ENCODE measurements at places on chromosomes 7 and 10. TPM values are rescaled to one million over a fixed set of nuclear protein-coding genes. Genes with fewer than 3 reads are reported as not detected.

RHOBTB1 gene
- 6.6 TPM for total RNA-seq

RARRES2 gene
- 149 TPM for total RNA-seq

COL28A1 gene
- 0.05 TPM for total RNA-seq

EBLN1 gene
- not detected for total RNA-seq

WDR91 gene
- 11.8 TPM for total RNA-seq

ETV1 gene
- total RNA-seq = 3.8 TPM

ZCCHC24 gene
- total RNA-seq = 7.8 TPM

TMEM139 gene
- total RNA-seq = 3.9 TPM

ZNF138 gene
- total RNA-seq = 3.6 TPM

DNA sequence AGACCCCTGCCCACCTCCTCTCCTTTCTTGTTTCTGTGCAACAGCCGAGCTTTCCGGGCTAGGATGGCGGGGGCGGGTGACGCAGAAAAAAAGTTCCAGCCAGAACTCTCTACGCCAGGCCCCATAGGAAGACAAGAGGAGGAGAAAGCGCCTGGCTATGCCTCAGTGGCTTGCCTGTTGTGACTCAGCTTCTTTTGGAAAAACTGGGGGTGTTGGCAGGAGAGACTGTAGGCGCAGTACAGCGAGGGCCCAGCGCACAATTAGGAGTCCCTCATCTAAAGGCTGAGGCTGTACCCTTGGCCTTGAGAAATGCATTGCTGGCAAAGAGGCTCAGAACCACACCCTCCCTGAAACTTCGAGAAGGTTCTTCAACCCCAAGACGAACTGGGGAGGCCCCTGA is 28.0 kb upstream of the KPNA7 start:
- DNase-seq = no peak

DNA sequence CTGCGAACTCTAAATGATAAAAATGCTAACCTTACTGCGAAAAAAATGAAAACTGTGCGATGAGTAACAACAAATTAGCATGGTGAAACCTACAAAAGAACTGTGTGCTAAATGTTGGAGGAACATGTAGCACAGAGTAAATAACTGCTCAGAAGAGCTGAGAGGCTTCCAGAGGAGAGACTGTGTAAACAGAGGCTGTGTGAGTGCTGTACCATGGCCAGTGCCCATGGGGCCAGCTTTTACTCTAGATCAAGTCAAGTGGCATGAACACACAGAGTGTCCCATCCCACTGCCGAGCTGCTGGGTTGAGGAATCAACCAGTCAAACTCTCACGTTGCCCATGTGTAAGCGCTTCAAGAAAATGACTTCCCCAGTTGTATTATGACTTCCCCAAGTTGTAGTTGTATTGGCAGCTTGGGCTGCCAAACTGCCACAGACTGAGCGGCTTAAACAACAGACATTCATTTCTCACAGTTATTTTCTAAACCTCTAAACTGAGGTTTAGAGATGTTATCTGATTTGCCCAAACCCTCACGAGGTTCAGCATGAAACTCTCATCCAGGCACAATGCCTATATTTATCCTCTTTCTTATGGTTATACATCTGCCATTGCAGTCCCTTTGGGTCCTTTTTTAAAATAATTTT is 270.7 kb downstream of the ABCA13 start:
- DNase-seq = no peak

DNA sequence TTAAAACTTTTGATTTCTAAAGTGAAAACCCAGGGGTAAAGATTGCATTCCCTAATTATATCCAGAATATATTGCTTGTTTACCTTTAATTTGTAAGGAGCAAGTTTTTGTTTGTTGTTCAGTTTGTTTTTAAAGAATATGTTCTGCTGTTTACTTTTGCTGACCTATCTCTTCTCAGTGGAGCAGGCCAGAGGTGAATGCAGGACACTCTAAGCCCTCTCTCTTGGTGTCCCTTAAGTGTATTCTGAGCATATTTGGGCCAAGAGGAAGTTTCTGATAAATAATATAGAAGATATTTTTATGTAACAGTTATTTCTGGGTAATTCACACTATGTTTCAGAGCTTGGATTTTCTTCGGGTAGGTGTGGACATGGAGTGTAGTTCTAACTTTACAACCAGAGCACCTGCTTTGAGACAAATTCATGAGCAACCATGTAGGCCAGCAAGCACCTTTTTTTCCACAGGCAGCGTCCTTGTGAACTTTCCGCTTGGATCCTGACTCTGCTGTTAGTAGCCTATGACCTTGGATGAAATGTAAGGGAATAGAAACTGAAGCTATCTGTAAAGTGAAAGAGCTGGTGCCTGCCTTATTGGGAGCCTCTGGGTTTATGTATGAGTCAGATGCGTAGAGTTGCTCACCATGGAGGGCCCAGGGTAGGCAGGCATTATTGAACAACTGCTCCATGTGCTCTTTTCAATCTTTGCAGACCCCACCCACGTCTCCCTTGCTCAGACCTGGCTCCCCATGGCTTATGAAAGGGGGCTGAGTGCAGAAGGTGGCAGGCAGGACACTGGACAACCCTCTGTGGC is 16.1 kb downstream of the OGDH start:
- DNase-seq = no peak

GRCh38 chr10:47295411-47295810 is 4.6 kb upstream of the GDF10 start:
- no peak for DNase-seq

- peak; percentile 75 for DNase-seq
Observed at GRCh38 chr7:23696916-23697441, 13.0 kb upstream of the STK31 start.

- DNase-seq = no peak
Observed at GRCh38 chr10:126921974-126922525, 16.8 kb downstream of the DOCK1 start.

DNA sequence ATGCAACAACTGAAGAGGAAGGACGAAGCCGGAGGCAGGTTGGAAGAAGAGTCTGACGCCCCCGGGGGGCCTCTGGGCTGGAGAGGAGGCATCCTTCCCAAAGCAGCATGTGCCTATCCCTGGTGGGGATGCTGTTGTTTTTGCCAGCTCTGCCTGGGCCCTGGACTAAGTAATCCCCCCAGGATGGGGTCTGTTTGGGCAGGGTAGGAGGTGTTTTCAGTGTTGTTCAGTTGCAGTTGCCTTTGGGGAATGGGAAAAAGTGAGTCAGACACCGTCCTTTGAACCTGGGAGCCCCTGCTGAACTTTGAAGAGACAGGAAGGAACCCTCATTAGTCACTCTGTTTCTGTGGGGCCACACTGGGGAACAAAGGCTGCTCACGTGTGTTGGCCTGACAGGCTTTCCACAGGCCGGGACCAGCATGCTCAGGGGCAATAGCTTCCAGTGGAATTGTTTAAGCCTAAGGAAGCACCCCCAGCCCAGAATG is 35.2 kb upstream of the GDF10 start:
- DNase-seq = no peak

- DNase-seq = no peak
Observed at GRCh38 chr10:110680273-110681020, 36.3 kb downstream of the RBM20 start.

DNA sequence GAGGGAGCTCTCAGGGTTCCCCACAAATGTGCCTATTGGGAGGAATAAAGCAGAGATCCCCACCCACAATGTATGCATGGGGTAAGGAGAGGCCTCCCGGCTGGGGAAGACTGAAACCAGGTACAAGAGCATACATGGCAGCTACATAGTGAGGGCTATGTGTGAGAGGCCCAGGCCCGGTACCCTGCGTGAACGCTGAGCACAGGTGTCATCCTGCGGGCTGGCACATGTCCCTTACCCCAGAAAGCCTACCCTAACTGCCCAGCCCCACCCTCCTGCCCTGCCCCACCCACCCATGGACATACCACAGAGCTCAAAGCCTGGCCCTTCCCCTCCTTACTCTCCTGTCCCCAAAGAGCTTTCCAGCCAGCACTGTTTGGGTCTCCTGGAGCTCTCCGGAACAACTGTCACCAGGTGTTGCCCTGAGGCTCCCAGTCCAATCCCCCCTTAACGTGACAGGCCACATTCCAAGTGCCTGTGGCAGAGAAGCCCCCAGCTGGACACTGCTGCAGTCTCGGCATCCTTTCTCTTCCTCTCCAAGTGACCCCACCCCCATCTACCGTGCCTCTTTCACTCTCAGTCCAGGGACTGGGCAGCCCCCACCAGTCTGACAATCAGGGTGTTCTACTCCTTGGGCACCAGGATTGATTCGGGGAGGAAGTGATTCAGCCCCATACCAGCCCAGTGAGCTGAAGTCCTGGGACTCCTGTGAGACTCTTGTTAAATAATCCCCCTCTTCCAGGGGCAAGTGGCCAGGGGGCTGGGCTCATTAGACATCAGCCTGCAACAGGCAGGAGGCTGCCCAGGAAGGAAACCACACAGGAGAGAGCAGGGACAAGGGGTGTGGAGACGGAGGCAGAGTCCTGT is 19.6 kb downstream of the GRID1 start:
- DNase-seq = no peak

DNA sequence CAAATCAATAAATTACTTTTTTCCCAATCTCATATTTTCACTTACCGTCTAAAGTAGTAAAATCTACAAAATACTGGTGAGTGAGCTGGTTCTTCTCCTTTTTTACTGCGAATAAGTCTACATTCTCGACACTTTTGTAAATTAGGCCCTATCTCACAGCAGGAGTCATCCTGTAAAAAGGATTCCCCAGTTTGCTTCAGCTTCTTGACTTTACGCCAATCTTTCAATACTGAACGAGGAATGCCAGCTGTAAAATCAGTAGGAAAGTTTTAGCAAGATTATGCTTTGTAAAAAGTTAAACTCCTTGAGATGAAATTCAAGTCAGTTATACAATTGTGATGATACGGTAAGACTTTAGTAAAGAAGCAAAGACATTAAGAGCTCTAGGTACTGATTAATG is 67.3 kb downstream of the NRBF2 start:
- DNase-seq = no peak

DNA sequence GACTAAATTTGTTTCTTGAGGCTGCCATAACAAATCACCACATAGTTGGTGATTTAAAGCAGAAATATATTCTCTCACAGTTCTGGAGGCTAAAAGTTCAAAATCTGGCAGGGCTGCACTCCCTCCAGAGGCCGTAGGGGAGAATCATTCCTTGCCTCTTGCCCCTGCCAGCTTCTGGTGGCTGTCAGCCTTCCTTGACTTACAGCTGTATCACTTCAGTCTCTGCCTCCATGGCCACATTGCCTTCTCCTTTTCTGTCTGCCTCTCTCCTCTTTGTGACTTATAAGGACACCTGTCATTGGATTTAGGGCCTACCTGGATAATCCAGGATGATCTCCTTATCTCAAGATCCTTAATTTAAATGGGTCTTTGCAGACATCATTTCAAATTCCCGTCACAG is 5.8 kb upstream of the LRRC4 start:
- DNase-seq = no peak

DNA sequence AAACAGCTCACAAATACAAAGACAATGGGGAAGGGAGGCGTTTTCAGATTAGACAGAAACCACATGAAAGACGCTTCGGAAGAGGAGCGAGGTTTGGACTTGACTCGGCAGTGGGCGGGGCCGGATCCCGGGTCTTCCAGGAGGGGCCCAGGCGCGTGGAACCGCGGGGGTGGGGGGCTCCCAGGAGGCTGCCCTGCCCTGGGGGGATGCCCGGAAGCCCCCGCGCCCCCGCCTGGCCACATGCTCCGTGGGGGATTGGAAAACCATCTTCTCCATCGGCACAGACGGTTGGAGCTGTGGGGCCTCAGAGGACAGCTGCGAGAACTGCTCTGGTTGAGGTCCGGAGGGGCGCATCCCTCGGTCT is 186.0 kb upstream of the SHH start:
- DNase-seq = peak; percentile 13

DNA sequence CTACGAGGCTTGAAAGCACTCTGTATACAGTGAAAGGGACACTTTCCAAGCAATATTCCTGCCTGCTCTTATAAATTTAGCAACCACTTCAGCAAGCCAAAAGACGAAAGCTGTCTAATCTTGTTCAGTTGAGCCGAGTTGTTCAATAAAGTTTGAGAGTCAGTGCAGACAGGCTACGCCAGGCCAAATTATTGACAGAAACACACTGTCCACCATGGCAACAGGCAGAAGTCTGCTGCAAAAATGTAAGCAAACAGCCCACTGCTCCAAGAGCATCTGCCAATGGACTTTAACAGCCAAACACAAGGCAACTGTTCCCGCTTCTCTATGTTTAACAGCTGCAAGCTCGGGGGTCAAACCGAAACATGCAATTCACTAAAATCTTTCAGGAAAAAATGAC is 85.7 kb downstream of the GLI3 start:
- DNase-seq = no peak

DNA sequence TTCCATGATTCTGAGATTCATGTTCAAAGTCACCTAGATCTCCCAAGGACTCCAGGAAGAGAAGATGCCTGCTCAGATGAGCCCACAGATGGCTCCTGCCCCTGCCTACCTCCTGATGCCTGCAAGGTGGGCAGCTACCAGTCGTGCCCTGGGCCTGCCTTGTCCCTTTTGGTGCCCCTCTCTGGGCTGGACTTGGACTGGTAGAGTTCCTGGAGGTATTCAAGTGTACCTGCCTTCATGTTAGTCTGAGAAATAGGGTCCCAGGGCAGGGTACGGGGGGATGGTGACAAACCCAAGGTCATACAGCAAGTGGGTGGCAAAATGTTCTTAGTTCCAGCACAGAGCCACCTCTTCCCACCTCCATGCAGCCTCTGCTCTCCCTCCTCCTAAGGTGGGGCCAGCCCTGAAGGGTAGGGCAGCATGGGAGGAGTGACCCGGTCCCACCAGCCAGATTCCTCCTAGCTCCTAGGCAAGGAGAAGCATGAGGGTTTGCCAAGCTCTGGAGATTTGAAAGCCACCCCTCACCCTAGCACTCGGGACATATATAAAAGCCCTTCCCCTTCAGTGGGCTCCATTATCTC is 80.8 kb upstream of the UNC5B start:
- peak; percentile 20 for DNase-seq

- DNase-seq = no peak
Observed at GRCh38 chr10:36271627-36272340, 629.7 kb upstream of the FZD8 start.

DNA sequence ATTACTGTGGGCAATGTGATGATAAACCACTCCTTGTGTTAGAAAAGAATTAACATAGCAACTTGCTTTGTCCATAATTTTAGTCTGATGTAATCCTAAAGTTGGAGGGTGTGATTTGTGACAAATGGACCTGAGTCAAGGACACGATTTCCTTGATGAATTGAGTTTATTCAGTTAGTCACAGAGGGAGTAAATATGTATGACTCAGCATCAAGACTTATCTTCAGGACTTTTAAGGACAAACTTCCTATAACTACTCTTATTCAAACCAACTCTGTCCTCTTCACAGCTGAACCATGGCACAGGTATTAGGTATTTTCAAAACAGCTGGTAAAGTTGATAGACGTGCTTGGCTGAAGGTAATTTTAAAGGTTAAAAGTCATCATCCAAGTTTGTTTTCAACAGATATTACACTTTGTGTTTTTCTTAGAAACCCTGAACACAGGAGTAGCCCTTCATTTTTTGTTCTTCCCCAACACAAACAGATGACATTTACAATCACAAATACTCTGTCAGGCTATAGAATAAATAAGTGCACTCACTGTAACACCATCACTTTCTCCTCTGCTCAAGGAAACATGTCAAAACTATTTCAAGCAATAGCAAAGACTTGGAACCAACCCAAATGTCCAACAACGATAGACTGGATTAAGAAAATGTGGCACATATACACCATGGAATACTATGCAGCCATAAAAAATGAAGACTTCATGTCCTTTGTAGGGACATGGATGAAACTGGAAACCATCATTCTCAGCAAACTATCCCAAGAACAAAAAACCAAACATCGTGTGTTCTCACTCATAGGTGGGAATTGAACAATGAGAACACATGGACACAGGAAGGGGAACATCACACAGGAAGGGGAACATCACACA is 54.5 kb downstream of the COA1 start:
- no peak for DNase-seq

GRCh38 chr10:53570221-53570620 is 797.6 kb upstream of the MBL2 start:
- no peak for DNase-seq

- DNase-seq = no peak
Observed at GRCh38 chr10:93034426-93034825, 26.2 kb upstream of the CYP26C1 start.

Data from liver (tissue), 10 donors.